ENCODE measurements at places on chromosomes 2 and 18. TPM values are rescaled to one million over a fixed set of nuclear protein-coding genes. Genes with fewer than 3 reads are reported as not detected.

DNA sequence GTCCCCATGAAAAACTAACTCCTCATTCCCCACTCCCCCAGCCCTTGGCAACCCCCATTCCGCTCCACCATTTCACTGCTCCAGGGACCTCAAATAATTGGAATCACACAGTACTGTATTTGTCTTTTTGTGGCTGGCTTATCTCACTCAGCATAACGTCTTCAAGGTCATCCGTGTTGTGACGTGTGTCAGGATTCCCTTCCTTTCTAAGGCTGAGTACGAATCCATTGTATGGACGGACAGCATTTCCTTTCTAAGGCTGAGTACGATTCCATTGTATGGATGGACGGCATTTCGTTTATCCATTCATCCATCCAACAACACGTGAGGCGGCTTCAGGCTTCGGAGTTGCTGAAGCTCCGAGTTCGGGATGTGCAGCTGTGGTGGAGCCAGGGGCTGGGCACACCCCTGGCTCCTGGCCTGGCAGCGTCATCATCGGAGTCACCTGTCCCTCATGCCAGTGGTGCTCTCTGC, 1.2 kb upstream of the ASB1 start:
- DNase-seq = no peak

DNA sequence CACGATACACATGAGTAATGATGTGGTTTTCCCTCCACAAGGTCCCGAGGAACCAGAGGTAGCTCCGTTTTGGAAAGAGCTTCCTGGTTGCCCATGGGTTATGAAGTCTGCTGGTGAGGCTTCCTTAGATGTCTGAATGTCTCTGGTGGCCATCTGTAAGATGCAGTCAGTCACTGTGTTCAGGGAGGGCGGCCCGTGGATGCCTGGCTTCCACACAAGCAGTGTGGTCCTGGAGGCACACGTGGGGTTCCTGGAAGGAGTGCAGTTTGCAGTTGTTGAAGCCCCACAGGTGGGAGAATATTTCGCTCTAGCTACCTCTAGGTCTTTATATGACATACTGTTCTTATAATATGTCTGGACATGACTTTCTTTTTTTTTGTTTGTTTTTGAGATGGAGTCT, 209.0 kb downstream of the FAM210A start:
- DNase-seq = no peak

- DNase-seq = no peak
Observed at GRCh38 chr2:65831509-65831908, 399.1 kb upstream of the SPRED2 start.

GRCh38 chr2:119248311-119248710, 24.7 kb downstream of the STEAP3 start:
- DNase-seq = no peak

- DNase-seq = no peak
Observed at GRCh38 chr2:36290306-36290856, 65.2 kb upstream of the CRIM1 start.

DNA sequence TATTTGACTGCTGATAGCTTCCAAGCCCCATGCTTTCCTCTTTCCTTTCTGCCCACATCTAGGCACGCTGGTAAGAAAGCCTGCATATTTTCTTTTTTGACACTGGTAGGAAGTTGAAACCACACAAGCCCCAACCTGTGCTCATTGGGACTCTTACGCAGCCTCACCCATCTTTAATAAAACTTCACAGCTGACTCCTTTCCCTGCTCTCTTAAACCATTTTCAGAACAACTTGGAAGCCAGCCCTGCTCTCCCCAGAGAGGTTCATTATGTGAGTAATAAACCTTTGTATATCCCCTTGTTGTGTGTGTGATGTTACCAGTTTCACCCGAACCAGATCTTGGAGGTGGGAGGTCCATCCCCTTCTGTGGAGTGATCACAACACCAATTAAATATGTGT, 268.4 kb downstream of the GPD2 start:
- no peak for DNase-seq

DNA sequence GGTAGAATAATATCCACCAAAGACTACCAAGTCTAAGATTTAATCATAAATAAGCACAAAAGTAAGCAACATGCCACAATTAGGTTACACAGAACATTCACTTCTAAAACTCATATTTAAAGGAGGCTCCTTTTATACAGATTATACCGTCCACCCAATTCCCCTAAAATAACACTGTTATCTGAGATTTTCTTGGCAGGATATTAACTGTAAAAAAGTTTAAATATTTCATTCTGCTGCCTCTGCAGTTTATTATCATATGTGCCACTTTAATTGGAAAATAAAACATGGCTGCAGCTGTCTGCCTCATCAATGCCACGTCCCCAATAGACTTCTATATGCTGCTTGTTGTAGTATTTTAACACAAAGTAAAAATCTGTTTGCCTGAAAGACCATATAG, 140.9 kb downstream of the DTNB start:
- no peak for DNase-seq

DNA sequence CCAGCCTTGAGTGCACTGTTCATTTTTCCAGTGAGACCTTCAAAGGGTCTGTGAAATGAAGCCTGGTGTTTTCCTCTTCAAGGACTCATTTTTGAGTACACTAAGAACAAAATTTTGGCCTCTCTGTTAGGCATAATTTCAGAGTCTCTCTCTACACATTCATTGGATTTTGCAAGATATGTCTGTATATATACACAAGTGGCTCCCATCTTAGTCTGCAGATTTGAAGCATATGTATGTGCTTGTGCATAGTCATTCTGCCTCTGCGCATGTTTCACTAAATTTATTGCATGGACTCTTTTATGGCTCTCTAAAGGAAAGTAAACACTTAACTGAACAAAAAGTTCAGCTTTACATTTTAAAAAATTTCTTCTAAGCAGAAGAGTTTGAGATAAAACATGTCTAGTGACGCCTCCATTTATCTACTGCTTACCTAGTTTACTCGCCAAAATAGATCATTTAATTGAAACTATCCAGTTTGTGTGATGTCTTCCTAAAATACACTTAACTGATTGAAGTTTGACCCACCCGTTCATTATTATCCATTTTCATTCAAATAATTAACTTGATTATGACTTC, 145.9 kb downstream of the FMNL2 start:
- DNase-seq = no peak

GRCh38 chr2:47617028-47617427, 165.9 kb upstream of the MSH6 start:
- DNase-seq = no peak

DNA sequence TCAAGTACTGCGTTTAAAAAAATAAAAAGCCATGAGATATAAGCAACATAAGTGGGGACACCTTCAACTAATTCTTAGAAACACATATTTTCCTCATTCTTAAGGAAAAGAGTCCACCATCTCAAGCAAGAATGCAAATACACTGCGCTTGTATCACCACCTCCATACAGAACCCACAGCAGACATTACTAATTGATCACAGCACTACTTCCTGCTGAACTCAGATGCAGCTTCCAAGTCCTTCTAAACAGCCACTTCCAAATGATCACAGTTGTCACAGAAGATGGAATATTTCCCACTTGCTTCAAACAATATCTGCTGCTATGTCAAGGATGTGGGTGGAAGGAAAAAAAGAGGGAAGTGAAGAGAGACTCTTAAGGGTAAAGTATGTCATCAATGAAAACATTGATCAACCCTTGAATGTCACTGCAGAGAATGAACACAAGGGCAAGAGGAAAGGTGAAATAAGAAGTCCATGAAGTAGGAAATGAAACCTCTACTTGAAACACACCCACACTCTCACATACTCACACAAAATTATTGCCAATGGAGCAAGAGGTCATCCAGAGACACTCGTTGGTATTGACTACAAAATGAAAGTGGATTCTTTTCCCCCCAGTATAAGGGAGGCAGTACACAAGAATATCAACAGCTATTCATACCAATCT, 22.1 kb downstream of the TGFA start:
- DNase-seq = no peak

The IGFBP2 gene
- 298 TPM for total RNA-seq

The INSIG2 gene
- total RNA-seq = 17.1 TPM

The TUBA3E gene
- not detected for total RNA-seq

The ADRA2B gene
- total RNA-seq = 0.07 TPM

The UGT1A8 gene
- not detected for total RNA-seq

The IL1RL2 gene
- total RNA-seq = 0.62 TPM

Data from kidney epithelial cell (primary cell).